ENCODE measurements at places on chromosomes 13 and 19.

GRCh38 chr13:51033421-51034185, 77.5 kb downstream of the C13orf42 start:
- no peak for DNase-seq

DNA sequence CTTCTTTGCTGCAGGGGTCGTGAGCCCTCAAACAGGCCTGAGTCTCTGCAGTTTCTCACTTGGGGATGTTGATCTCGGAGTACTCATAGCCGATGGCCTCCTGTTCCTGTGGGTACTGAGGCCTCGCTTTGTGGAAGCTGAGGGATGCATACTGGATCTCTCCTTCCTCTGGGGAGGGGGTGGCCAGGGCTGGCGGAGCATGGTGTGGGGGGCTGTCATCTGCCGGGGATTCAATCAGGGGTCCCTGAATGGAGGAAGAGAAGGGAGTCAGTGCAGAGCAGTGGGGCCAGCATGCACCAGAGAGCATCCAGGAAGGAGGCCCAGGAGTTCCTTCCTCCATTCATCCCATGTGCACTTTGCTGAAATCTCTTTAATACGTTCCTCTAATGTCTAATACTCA, 10.0 kb downstream of the SIGLEC12 start:
- DNase-seq, result no peak

DNA sequence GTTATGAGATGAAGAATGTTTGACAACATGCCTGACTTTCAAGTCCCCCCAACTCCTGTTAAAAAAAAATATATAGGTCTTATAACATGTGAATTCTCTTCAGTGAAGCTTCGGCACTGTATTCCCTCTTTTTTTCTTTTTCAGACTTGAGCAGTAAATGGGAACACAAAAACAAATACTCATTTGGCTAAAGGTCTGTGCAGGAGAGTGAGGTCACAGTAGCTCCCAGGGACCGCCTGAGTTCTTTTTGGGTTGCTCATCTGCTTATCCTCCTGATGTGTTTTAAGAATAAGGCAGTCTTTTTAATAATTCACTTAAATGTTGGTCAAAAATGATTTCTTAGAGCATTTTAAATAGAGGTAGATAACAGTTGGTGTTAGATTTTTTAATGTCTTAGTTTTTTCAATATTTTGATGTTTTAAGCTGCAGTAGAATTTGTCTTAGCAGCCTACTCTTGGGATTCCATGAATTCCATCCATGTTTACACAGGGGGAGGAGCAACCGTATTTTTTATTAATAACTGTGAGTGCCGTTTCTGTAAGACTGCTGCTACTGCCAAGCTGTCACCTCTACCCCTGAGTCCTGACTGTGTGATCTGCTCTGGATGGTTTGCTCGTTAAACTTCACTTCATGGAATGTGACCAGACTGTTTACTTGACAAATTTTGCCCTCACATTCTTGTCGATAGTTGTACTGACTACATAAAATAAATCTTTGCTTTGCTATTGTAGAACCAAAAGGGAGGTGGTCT, 14.9 kb downstream of the HNRNPM start:
- no peak for DNase-seq

GRCh38 chr13:73403355-73404120, 344.7 kb downstream of the KLF5 start:
- DNase-seq, result no peak

GRCh38 chr19:39970425-39970674, 615 bp upstream of the PSMC4 start:
- peak; percentile 60 for DNase-seq

GRCh38 chr19:47093841-47094240, 19.7 kb downstream of the ZC3H4 start:
- no peak for DNase-seq

- DNase-seq, result peak; percentile 60
Measured at GRCh38 chr19:2113439-2114211, 16.9 kb downstream of the IZUMO4 start.

- no peak for DNase-seq
Measured at GRCh38 chr13:113147206-113147605, 11.2 kb upstream of the PROZ start.

GRCh38 chr13:52903320-52903719, 54.9 kb upstream of the PCDH8 start:
- no peak for DNase-seq

GRCh38 chr19:49696115-49696514, 5.2 kb downstream of the CPT1C start:
- DNase-seq, result no peak

DNA sequence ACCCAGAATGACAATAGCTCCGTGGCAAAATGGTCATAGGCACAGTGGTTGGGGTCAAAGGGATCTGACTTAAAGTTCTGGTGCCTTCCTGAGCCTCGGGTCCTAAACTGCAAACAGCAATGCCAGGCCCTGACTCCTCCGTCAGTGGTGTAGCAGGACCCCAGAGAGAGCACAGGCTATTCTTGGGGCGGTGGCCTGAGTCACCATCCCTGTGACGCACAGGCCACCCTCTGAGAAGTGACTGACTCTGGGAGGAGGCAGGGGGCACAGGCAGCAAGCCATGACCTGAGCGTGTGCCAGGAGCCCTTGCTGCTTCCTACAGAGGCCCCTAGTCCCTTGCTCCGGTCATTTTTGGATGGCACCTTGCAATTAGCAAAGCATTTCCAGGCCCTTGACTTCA, 18.7 kb downstream of the PLVAP start:
- no peak for DNase-seq

GRCh38 chr13:48782429-48782840, 128.7 kb downstream of the CYSLTR2 start:
- no peak for DNase-seq

DNA sequence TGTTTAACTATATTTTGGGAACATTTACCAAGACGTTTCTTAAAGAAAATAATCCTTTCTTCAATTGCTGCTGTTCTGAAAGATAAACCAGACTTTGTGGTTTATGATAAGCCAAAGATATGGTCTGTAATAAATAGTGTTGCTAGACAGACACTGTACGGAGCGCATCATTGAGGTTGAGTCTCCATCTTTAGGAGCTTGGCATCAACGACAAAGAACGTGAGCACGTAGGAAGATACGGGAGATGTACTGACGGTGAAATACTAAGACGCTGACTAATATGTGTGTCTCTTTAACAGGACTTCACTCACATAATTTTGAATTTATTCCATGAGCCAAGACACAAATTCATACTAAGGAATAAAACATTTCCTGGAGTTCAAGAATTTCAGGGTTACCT, 16.2 kb downstream of the TEX29 start:
- no peak for DNase-seq

GRCh38 chr19:24074720-24075454, 12.1 kb upstream of the ZNF254 start:
- peak; percentile 85 for DNase-seq

DNA sequence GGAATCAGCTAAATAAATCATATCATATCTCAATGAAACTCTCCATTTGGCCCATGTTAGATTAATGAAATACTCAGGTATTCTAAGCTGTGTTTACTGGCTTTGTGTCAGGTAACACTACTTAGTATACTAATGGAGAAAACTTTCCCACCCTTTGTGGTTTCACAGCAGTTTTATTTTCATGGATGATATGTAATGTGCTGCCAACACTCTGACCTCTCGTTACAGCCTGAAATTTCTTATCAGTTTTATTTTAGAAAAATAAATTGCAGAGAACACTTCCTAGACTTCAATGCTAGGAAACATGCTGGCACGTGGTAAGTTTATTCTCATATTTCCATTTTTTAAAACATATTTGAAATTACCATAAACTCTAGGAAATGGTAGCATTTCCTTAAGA, 758.9 kb downstream of the LIG4 start:
- no peak for DNase-seq

All from NB4 (cell line).